ENCODE measurements at places on chromosomes 16 and 17. TPM values are rescaled to one million over a fixed set of nuclear protein-coding genes. Genes with fewer than 3 reads are reported as not detected.

ARL5C gene
- not detected for total RNA-seq

HOXB13 gene
- total RNA-seq: not detected

PPY gene
- total RNA-seq: not detected

PYDC1 gene
- not detected for total RNA-seq

SMIM36 gene
- not detected for total RNA-seq

FBXO39 gene
- 0.29 TPM for total RNA-seq

GAST gene
- total RNA-seq: not detected

KRTAP9-4 gene
- total RNA-seq: not detected

KRT34 gene
- total RNA-seq: 0.35 TPM

LRRC46 gene
- not detected for total RNA-seq

GPR139 gene
- not detected for total RNA-seq

RHBDL1 gene
- total RNA-seq: 1.6 TPM

GAS2L2 gene
- not detected for total RNA-seq

MFAP4 gene
- not detected for total RNA-seq
